ENCODE measurements at places on chromosomes 6 and 20.

- no peak for DNase-seq
These were observed 90.6 kb downstream of the PAX1 start for GRCh38 chr20:21796059-21796458.

DNA sequence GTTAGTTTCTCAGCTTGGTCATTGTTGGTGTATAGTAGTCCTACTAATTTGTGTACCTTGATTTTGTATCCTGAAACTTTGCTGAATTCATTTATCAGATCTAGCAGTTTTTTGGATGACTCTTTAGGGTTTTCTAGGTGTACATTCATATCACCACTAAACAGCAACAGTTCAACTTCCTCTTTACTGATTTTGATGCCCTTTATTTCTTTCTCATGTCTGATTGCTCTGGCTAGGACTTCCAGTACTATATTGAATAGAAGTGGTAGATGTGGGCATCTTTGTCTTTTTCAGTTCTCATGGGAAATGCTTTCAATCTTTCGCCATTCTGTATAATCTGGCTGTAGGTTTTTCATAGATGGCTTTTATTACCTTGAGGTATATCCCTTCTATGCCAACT lies 61.3 kb upstream of the HEY2 start:
- DNase-seq: no peak

DNA sequence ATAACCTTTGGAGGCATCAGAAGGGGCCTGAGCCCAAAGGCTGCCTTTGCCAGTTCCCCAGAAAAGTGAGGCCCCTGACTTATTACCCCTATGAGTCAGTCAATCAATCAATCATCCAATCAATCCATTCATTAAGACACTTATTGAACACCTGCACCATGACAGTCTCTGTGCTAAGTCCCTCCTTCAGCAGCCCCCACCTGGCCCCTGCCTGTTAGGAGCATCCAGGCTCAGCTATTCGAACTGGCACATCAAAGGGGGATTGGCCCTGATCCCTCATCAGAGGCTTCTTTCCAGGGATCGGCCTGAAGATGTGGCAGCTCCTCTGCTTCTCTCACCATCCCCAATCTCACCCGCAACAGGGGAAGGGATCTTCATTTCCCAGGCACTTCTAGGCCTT lies 27.7 kb upstream of the VEGFA start:
- no peak for DNase-seq

DNA sequence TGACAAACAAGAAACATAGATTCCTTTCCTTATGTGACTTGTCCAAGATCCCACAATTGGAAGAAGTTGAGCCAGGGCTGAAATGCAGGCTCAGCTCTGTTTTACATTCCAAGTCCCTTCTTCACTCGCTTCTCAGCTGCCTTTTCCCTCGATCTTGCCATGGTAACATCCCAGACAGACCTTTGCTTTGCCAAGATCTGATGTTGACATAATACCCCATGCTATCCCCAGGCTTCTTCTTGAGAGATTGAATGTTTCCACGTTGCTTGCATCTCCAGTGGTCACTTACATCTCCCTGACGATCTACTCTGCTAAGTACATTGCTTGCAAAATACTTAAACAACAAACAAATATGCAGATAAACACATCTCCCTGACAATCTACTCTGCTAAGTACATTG lies 63.5 kb downstream of the TBXT start:
- DNase-seq: no peak

GRCh38 chr6:11500008-11500407 lies 37.5 kb upstream of the TMEM170B start:
- peak; percentile 7 for DNase-seq

- DNase-seq: no peak
These were observed 18.7 kb downstream of the RAMACL start for GRCh38 chr6:166567813-166568212.

DNA sequence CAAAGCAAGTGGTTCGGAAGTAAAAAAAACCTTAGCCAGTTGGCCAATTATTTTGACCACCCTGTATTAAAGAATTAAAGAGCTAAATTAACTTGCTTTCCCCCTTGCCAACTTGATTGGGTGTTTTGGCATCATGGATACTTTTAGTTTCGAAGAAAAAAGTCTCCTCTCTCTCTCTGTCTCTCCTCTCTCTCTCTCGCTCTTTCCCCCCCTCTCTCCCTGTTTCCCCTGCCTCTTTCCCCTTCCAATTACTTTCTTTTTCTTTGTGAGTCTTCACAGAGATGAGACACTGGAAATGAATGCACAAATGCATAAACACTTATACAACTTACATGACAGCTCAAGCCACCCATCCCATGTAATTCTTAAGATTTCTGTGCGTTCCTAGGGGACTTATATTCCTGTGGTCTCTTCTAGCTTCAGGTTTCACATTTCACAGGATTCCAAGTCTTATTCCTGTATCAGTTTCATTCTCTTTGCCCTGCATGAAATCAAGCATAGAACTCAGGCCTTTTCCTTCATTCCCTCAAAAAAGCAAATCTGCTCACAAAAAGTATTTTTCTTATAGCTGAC lies 32.9 kb upstream of the EYA4 start:
- DNase-seq: no peak

DNA sequence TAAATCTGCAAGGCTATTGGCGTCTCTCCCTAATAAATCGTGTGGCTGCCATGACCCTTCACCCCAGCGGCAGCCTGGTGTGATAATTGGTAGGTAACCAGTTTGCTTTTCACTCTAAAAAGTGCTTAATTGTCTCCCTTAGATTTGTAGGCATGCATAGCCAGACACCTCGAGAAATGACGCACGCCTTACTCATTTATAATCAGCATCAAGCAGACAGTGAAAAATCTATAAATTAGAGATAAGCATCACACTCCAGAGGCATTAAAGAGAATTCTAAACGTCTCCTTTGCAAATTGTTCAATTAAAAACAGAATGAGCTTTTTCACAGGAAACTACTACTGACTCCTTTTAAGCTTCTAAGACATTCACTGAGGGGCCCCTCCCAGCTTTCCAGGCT lies 110.2 kb upstream of the RPS6KA2 start:
- no peak for DNase-seq

- peak; percentile 18 for DNase-seq
These were observed 57.0 kb upstream of the CD93 start for GRCh38 chr20:23143098-23143497.

DNA sequence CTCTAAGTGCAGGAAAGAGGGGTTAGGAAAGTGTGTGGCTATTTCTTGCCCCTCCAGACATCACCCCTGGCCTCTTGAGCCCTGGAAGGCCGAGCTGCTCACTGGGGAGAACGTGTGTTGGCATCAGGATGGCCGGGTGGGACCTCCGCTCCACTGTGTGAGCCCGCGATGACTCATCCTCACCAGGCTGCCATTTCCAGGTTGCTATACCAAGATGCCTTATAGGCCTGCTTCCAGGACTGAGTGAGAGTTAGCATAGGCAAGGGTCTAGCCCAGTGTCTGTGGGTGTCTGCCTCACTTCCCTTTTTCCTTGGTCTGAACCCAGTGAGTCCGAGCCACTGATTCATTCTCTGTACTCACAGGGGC lies 105.0 kb downstream of the MRPL14 start:
- DNase-seq: no peak

GRCh38 chr6:165597821-165598220 lies 65.2 kb downstream of the PDE10A start:
- no peak for DNase-seq

DNA sequence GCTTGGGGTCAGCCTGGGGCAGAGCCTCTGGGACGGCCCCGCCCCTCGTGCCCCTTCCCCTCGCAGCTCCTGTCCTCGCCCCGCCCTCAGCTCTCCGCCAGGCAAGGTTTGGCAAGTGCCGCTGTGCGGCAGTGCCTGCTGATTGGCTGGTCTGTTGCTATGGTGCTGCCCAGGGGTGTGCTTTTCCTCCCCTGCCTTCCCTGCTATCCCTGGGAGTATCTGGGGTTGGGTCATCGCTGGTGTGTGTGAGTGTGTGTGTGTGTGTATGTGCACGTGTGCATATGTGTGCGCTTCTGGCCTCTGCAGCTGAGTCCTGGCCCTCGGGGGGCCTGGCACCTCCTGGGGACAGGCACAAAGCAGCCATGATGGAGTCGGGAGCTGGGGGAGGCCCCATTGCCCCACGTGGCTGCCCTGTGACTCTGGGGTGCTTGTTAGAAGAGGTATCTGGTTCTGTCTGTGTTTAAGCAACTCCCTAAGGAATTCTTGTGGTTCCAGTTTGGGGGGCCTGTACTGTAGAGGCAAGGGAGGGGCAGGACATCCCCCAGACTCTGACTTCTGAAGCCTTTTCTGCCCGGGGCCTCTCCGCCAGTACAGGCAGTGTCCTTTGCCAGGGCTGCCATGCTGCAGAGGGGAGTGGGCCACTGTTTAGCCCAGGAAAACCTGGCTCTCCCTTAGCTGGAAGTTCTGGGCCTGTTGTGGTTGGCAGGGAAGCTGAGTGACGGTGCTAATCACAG lies 6.9 kb downstream of the RTEL1 start:
- DNase-seq: no peak

- DNase-seq: no peak
These were observed 284.5 kb downstream of the PRKN start for GRCh38 chr6:162443101-162443500.

- DNase-seq: no peak
These were observed 36.8 kb downstream of the PTPRK start for GRCh38 chr6:128483472-128484135.

DNA sequence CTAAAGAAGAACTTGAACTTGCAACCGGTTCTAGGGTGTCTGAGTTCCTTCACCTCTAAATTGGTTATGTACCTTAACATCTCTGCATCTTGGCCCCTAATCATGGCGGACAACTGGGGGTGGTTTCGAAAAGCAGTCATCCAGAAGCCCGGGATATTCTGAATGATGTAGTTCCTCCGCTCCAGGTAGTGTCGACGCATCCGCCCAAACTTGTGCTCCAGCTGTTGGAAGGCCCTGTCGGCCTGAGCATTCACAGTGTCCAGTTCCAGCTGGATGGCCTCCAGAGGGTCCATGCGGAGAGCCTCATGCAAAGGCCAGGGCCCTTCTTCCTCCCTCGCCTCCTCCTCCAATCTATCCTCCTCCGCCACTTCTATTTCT lies 887 bp downstream of the TSPYL1 start:
- no peak for DNase-seq

DNA sequence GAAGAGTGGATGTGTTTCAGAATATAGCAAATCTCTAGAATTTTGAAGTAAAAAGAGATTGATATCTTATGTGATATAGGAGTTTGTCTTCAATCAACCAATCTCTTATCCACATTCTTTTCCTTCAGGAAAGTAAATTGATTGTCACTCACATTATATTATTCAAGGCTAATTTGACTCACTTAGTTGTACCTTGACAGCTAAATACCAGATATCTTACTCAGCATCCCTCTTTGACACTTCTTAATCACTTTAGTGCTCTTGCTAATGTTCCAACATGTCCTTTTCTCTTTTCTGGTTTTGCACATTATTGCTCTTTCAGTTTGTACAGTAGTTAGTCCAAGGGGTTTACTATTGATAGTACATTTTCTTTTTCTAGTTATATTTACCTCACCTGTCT lies 286.9 kb upstream of the PTCHD4 start:
- no peak for DNase-seq

GRCh38 chr6:24990236-24990845 lies 54.6 kb upstream of the RIPOR2 start:
- DNase-seq: no peak

- DNase-seq: no peak
These were observed 32.3 kb upstream of the GNRH2 start for GRCh38 chr20:3010985-3011723.

DNA sequence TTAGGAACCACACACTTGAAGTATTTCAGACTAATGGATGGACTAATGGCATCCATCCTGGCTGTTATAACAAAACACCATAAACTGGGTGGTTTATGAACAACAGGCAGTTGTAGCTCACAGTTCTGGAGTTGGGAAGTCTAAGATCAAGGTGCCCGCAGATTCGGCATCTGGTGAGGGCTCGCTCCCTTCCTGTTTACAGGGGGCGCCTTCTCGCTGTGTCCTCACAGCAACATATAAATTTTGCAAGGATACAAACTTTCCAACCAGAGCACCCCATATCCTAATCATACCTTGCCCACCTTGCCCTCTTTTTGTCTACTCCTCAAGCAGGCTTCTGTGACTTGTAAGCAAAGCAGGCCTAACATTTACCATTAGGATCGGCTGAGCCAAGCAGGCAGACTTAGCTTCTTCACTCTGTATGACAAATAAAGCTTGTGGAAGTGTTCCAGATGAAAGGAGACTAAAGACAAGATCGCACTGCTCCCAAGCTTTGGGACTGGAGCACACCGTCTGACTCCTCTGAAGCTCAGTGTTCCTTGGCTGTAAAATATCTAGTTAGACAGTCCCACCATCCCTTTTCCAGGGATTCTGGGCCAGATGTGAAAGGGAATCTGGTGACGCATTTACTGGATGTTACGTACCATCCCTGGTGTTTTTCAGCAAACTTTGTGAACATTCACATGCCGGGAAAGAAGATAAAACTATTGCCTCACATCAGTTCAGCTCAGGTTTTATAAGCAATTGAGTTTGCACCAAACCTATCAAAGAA lies 34.9 kb downstream of the GFOD1 start:
- DNase-seq: no peak

DNA sequence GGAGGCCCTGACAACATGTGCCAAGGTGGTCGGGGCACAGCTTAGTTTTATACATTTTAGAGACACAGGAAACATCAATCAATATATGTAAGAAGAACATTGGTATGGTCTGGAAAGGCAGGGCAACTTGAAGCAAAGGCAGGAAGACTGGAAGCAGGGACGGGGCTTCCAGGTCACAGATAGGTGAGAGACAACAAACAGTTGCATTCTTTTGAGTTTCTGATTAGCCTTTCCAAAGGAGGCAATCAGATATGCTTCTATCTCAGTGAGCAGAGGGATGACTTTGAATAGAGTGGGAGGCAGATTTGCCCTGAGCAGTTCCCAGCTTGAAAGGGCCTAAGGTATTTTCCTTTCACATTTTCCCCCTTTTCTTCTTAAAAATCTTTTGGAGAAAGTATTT lies 311.0 kb upstream of the RGS17 start:
- no peak for DNase-seq

DNA sequence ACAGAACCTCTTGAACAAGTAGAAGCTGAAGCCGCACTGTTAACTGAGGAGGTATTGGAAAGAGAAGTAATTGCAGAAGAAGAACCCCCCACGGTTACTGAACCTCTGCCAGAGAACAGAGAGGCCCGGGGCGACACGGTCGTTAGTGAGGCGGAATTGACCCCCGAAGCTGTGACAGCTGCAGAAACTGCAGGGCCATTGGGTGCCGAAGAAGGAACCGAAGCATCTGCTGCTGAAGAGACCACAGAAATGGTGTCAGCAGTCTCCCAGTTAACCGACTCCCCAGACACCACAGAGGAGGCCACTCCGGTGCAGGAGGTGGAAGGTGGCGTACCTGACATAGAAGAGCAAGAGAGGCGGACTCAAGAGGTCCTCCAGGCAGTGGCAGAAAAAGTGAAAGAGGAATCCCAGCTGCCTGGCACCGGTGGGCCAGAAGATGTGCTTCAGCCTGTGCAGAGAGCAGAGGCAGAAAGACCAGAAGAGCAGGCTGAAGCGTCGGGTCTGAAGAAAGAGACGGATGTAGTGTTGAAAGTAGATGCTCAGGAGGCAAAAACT lies 40.1 kb downstream of the ZBTB2 start:
- no peak for DNase-seq

GRCh38 chr6:37317312-37318038 lies 36.3 kb upstream of the RNF8 start:
- DNase-seq: no peak

GRCh38 chr6:33816911-33817310 lies 13.1 kb upstream of the MLN start:
- no peak for DNase-seq
